Activated CD8-positive, alpha-beta memory T cell treated with anti-CD3 and anti-CD28 coated beads, Interleukin-2, amount 50 U/mL, for 4 hours (primary cell): ENCODE measurements at places on chromosomes 16 and 17.
A peak's percentile ranks its signal among the peaks of the same experiment; 100 is the strongest.

GRCh38 chr17:57982452-57983170, 5.4 kb downstream of the VEZF1 start:
- DNase-seq = no peak

DNA sequence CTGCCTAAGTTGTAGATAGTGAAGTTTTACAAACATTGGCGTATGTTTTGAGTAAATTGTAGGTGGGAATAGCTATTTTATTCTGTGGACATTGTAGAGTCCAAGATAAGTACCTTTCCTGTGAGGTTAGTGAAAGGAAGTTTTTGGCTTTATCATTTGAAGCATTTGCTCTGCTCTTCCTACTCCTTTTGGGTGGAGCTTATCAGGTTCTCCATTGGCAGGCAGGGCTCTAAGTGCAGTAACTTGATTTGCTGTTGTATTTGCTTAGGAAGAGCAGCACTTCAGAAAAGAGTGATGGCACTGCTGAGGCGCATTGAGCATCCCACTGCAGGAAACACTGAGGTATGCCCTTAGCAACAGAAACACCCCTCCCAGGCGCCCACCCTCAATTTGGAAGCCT, 70.1 kb downstream of the OMG start:
- DNase-seq = no peak

- no peak for DNase-seq
Observed at GRCh38 chr17:6985266-6985665, 10.6 kb upstream of the ALOX12 start.

GRCh38 chr17:72788950-72789585, 303.4 kb downstream of the SLC39A11 start:
- DNase-seq = no peak

DNA sequence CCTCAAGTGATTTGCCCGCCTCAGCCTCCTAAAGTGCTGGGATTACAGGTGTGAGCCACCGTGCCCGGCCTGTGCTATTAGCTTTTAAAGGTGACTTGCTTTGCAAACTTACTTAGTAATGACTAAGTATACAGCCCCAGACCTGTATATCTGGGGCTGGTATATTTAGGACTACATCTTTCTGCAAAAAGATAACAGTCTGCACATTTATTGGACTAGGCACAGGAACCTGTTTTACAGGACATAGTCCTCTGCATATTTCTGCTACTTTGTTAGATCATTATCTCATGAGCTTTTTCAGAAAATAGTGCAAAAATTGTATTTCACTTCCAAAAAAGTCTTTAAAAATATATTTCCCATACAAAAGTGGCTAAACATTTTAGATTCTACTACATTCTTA, 1.3 kb downstream of the KRT24 start:
- no peak for DNase-seq

GRCh38 chr17:15918261-15918660, 26.7 kb upstream of the ADORA2B start:
- no peak for DNase-seq

- DNase-seq = no peak
Observed at GRCh38 chr16:52581530-52581929, 34.6 kb upstream of the TOX3 start.

- no peak for DNase-seq
Observed at GRCh38 chr16:46718214-46718613, 28.8 kb downstream of the ORC6 start.

- no peak for DNase-seq
Observed at GRCh38 chr16:49542391-49542891, 168.8 kb downstream of the C16orf78 start.

GRCh38 chr17:82863941-82864712, 24.3 kb upstream of the ZNF750 start:
- peak; percentile 80 for DNase-seq

- no peak for DNase-seq
Observed at GRCh38 chr16:1420111-1420539, 422 bp downstream of the UQCC4 start.

DNA sequence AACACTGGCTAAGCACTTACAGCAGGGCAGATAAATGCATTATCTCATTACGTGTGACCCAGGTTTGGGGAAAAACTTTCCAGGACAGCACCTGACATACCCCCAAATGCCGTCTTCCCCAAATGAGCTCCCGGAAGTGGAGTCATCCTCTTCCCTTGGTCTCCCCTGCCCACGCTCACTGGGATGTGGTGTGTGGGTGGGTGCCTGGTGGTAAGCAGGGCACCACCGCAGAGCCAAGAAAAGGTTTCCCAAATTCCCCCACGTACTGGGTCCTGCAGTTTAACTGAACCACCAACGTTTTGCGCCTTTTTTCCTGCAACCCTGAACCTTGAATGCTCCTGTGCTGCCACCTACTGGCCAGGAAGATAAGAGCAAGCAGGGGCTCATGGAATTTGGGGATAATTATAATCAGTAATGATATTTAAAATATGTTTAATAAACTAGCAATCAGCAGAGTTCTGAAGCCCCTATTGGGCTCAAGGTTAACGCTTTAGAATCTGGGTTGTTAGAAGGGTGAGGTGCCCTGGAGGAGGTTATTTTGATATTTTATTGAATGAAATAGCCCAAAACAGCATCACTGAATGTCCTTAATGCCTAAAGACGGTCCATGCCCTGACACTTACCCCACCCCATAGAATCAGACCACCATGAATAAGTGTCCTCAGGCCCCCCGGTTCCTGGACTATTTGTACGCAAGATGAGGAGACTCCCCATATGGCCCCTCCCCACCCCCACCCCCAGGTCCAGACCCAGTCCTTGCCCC, 8.0 kb downstream of the SPPL2C start:
- peak; percentile 65 for DNase-seq
